ENCODE measurements at places on chromosomes 6 and 20. TPM values are rescaled to one million over a fixed set of nuclear protein-coding genes. Genes with fewer than 3 reads are reported as not detected.

Gene PCSK2
- 0.97 TPM for total RNA-seq

Gene FRS3
- 7.1 TPM for total RNA-seq

Gene C20orf144
- total RNA-seq: not detected

- no peak for DNase-seq
Measured at GRCh38 chr6:97205966-97206365, 77.0 kb downstream of the MMS22L start.

- no peak for DNase-seq
Measured at GRCh38 chr6:16412171-16412570, 173.8 kb downstream of the GMPR start.

DNA sequence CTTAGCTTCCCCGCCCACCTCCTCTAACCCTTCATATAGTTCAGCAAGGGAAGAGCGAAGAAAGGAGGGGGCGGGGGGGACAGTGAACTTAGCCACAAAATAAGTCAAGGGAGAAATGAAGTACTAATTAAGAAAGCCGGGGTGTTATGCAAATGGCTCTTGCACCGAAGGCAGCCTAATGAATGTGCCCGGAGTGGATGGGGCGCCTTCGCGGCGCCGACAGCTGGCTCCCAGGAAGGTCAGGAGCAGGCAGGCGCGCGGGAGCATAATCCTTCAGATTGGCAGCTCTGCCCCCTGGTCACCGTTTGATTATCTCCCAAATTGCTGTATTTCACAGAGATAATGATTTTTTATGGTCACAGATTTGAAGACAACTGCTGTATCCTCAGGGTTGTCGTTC, 395.1 kb downstream of the TFAP2B start:
- DNase-seq: no peak

GRCh38 chr6:64831680-64832079, 875.3 kb downstream of the EYS start:
- no peak for DNase-seq
